Esophagus muscularis mucosa (tissue), 4 donors: ENCODE measurements at places on chromosomes 2 and 18. TPM values are rescaled to one million over a fixed set of nuclear protein-coding genes. Genes with fewer than 3 reads are reported as not detected.

GRCh38 chr18:9434122-9434701 is 41.1 kb upstream of the RALBP1 start:
- DNase-seq = peak; percentile 53
- H3K27ac ChIP-seq = no peak overlapping the region
- no peaks in the 10 kb centered on the region for H3K36me3 ChIP-seq
- no peaks in the 10 kb centered on the region for H3K27me3 ChIP-seq

CCDC74A gene
- 6.3 TPM for total RNA-seq

DNA sequence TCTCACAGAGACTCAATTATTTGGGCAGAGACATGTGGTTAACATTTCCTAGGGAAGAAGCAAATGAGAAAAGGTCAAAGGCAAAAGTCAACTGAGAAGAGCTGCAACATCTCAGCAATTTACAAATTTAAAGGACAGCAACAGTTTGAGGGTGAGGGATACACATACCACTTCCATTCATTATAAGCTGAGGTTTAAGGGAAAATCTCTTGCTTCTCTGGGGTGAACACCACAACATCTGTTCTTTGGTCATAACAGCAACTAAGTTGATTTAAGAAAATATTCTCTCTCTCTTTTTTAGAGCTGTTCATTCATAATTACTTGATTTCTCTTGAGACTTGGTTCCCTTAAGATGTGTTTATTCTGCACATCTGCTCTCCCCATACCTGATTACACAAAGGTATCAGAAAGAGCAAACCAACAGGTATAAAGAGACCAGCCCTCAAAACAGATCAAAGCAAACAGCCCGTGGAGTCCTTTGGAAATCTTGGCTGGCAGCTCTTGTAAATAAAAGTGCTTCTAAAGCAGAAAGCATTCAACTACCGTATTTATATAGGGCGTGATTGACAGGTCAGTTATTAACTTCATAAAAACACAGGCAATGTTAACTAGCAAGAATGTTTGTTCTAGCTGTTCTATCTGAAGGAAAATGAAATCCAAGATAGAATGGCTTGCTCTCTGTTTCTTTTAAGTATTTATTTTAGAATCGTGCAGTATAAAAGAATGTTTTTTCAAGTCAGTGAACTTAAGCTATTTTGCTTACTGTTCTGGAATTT is 132.8 kb downstream of the THADA start:
- DNase-seq = no peak
- no peaks in the 10 kb centered on the region for H3K27me3 ChIP-seq
- no peak overlapping the region for H3K4me3 ChIP-seq
- peaks cover 75% of the 10 kb centered on the region for H3K4me1 ChIP-seq
- peak overlapping the region; percentile 31 for H3K27ac ChIP-seq
- H3K36me3 ChIP-seq = no peaks in the 10 kb centered on the region

DNA sequence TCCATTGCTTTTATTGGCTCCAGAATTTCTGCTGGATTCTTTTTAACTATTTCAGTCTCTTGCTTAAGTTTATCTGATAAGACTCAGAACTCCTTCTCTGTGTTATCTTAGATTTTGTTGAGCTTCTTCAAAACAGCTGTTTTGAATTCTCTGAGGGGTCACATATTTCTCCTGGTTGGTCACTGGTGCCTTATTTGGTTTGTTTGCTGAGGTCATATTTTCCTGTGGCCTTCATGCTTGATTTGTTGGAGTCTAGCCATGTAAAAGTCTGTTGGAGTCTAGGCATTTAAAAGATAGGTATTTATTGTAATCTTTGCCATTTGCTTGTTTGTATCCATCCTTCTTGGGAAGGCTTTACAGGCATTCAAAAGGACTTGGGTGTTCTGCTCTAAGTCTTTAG is 398.7 kb downstream of the DSEL start:
- no peak overlapping the region for H3K4me3 ChIP-seq
- H3K27ac ChIP-seq = no peak overlapping the region
- no peak for DNase-seq
- H3K27me3 ChIP-seq = no peaks in the 10 kb centered on the region
- no peaks in the 10 kb centered on the region for H3K4me1 ChIP-seq
